ENCODE measurements at places on chromosomes 3 and 15. TPM values are rescaled to one million over a fixed set of nuclear protein-coding genes. Genes with fewer than 3 reads are reported as not detected.

- H3K4me1 ChIP-seq: peaks cover 3% of the 10 kb centered on the region
- H3K27me3 ChIP-seq: no peaks in the 10 kb centered on the region
- no peaks in the 10 kb centered on the region for H3K36me3 ChIP-seq
Observed at GRCh38 chr3:150543128-150543527, 3.2 kb downstream of the SERP1 start.

GRCh38 chr3:4776399-4776979, 202.7 kb upstream of the BHLHE40 start:
- no peaks in the 10 kb centered on the region for H3K36me3 ChIP-seq
- H3K4me3 ChIP-seq: no peak overlapping the region
- H3K27ac ChIP-seq: no peak overlapping the region
- H3K4me1 ChIP-seq: peaks cover 9% of the 10 kb centered on the region
- H3K27me3 ChIP-seq: no peaks in the 10 kb centered on the region
- peak; percentile 49 for DNase-seq

Gene CKMT1A
- 21.5 TPM for total RNA-seq

Gene KLF15
- 15.8 TPM for total RNA-seq

Gene RRP9
- total RNA-seq: 16.8 TPM

All from spinal cord (tissue), 10 donors.